ENCODE measurements at places on chromosomes 4 and X. TPM values are rescaled to one million over a fixed set of nuclear protein-coding genes. Genes with fewer than 3 reads are reported as not detected.

- H3K4me1 ChIP-seq = peaks cover 33% of the 10 kb centered on the region
- H3K27me3 ChIP-seq = no peaks in the 10 kb centered on the region
- DNase-seq = no peak
- H3K4me3 ChIP-seq = peak overlapping the region; percentile 74
Measured at GRCh38 chr4:104492183-104492771, 2.4 kb downstream of the CXXC4 start.

DNA sequence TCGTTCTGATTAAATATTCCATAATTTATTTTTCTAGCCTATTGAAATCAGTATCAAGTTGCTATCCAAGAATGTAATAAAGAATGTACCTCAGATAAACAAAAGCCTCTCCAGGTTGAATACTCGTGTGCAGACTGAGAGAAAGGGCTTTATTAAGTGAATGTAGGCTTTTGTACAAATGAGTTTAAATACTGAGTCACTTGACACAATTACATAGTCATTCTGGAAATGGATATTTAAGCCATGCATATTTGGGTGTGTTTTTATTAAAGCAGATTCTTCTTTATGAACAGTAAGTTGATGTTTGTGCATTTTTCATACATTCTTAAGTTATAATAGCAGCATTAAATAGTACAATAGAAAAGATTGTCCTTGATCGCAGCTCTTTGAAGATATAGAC is 139.8 kb upstream of the GK2 start:
- no peaks in the 10 kb centered on the region for H3K36me3 ChIP-seq
- H3K27ac ChIP-seq = no peak overlapping the region
- no peak for DNase-seq
- no peaks in the 10 kb centered on the region for H3K4me1 ChIP-seq

GRCh38 chr4:133095591-133095990 is 53.5 kb upstream of the PCDH10 start:
- H3K27ac ChIP-seq = no peak overlapping the region
- DNase-seq = no peak
- no peaks in the 10 kb centered on the region for H3K36me3 ChIP-seq
- H3K4me1 ChIP-seq = no peaks in the 10 kb centered on the region
- H3K27me3 ChIP-seq = no peaks in the 10 kb centered on the region

DNA sequence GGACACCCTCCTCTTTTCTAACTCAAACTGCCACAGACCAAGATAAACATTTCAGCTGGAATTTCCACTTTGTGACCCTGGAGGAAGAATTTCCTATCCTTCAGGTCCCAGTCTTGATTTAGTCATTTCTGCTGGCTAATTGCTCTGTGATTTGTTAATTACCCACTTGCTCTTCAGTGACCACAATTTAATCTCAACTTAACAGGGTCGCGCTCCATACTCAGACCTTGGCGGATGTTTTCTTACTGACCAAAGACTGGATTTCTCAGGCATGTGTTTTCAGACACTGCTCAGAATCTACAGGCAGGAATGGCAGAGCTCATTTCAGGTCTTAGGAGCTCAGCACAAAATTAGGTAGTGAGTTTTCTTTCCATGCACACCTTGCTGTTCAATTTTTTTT is 188.9 kb downstream of the ASMT start:
- H3K36me3 ChIP-seq = no peaks in the 10 kb centered on the region
- DNase-seq = no peak
- no peak overlapping the region for H3K27ac ChIP-seq

GRCh38 chrX:133495464-133496391 is 80.4 kb upstream of the GPC4 start:
- H3K27ac ChIP-seq = peak overlapping the region; percentile 72
- H3K36me3 ChIP-seq = no peaks in the 10 kb centered on the region
- no peaks in the 10 kb centered on the region for H3K27me3 ChIP-seq
- H3K4me3 ChIP-seq = no peak overlapping the region
- peak; percentile 89 for DNase-seq
- peaks cover 29% of the 10 kb centered on the region for H3K4me1 ChIP-seq

DNA sequence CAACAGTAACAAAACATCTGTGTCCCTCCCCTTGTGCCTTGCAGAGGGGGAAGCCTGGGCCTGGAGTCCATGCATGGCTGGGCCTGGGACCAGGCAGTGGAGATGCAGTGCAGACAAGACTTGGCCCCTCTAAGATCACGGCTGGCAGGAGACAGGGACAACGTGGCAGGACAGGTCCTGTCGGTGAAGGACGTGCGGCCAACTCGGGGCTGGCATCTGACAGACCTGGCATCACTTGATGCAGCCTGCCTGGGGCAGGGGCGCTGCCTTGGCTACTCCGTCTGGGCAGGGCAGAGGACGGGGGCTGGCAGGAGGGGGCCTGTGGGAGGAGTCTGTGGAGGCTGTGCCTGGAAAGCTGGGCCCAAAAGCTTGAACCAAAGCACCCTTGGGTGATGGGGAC is 112.1 kb downstream of the CPZ start:
- no peak overlapping the region for H3K4me3 ChIP-seq
- DNase-seq = peak; percentile 60

- H3K4me1 ChIP-seq = peaks cover 10% of the 10 kb centered on the region
- H3K27me3 ChIP-seq = no peaks in the 10 kb centered on the region
- DNase-seq = no peak
- H3K36me3 ChIP-seq = no peaks in the 10 kb centered on the region
- H3K27ac ChIP-seq = no peak overlapping the region
Measured at GRCh38 chr4:41161355-41161754, 53.0 kb downstream of the APBB2 start.

DNA sequence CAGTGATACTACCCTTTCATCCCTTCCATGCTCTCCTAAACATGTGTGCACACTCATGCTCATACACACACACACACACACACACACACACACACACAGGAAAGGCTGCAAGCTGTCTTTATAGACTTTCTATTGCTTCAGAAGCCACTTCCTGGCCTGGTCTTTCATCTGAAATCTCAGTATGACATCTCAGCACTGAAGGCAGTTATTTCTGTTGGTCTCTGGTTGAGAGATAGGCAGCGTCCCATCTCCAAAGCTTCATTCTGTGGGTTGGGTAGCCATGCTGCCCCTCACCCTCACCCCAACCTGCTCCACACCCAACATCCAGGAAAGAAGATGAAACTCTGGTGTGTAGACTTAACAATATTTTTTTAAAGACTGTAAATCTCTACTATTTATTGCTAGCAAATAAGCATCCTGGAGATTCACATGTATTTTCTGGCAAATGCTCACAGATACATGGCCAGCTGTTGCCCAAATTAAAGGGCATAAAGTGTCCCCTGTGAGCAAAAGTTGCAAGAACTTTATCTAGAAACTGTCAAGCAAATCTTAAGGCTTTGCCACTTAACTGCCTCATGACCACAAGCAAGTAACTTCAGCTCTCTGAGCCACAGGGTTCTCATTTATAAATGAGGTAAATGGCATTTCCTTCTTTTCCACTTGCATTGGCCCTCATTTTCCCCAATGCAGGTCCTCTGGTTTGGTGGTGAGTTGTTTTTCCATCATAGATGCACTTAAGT is 189.8 kb upstream of the AFF2 start:
- no peak overlapping the region for H3K27ac ChIP-seq
- H3K27me3 ChIP-seq = no peaks in the 10 kb centered on the region
- H3K4me1 ChIP-seq = no peaks in the 10 kb centered on the region
- DNase-seq = no peak
- no peaks in the 10 kb centered on the region for H3K36me3 ChIP-seq
- no peak overlapping the region for H3K4me3 ChIP-seq

DNA sequence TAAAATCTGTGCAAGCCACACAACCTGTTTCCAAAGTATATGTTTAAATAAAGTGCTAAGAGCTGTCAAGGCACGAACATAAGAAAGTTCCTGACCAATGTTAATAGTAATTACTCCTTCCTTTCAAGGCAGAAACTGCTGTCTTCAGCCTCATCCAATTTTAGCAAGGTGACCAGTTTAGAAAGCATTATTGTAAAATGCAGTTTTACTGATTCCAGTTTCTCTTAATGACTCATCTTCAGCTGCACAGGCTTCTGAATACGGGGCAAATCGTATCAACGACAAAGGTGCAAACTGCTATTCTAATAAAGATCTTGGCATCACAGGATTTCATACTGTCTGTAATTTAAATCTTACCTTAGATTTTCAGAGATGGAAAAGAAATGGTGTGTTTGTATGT is 87.5 kb downstream of the PPP3CA start:
- H3K4me3 ChIP-seq = no peak overlapping the region
- no peaks in the 10 kb centered on the region for H3K36me3 ChIP-seq
- no peaks in the 10 kb centered on the region for H3K27me3 ChIP-seq
- no peak overlapping the region for H3K27ac ChIP-seq
- no peak for DNase-seq
- H3K4me1 ChIP-seq = peaks cover 46% of the 10 kb centered on the region

CDKL2 gene
- total RNA-seq = 11.9 TPM

TCEAL5 gene
- 0.41 TPM for total RNA-seq

OPHN1 gene
- total RNA-seq = 7.9 TPM

RHOH gene
- 0.68 TPM for total RNA-seq

SLC6A14 gene
- total RNA-seq = not detected

CSAG1 gene
- total RNA-seq = not detected

STARD8 gene
- total RNA-seq = 8.4 TPM

TLL1 gene
- 4.9 TPM for total RNA-seq
